COLO829 (cell line): ENCODE measurements at places on chromosomes 6 and 20.

GRCh38 chr6:29628419-29629281 lies 4.3 kb downstream of the GABBR1 start:
- peak; percentile 85 for DNase-seq

DNA sequence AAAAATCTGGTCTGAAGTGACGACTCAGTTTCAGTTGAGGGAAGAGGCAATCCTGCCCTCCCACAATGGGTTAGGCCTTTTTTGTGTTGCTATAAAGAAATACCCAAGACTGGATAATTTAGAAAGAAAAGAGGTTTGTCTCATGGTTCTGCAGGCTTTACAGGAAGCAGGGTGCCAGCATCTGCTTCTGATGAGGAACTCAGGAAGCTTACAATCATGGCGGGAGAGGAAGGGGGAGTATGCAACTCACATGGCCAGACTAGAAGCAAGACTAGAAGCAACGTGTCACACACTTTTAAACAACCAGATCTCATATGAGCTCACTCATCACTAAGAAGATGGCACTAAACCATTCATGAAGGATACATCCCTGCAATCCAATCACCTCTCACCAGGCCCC lies 529.3 kb downstream of the KIF16B start:
- no peak for DNase-seq

DNA sequence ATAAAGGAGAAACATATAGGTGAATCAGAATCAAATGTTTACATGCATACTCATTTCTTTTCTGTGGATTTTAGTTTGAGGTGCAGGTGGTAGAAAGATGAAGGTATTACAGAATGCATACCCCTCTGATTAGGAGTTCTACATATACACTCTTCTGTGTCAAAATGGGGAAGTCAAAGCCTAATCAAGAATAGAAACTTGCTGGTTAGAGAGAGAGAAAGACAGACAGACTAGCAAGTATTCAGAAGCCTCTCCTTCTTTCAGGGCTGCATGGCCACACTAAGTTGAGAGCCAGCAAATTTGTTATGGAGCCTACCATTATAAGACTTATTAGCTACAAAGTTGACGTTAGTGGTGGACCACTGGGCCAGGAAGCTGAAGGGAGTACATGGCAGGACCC lies 358.3 kb upstream of the EYS start:
- DNase-seq: no peak

DNA sequence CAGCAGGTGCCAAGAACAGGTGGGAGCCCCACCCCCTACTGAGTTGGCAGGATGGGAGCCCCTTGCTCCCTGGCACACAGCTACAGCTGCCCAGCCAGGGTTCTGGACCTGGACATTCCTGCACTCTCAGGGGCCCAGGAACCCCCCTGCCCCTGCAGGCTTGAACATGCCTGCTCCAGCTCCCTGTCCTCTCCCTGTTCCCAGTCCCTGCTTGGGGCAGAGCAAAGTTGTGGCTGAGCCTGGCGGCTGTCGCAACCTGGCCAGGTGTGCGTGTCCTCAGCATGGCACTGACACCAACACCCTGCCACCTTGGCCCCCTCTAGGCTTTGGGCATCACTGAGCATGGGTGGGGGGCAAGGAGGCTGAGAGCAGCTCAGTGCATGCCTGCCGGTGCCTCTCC lies 491.2 kb upstream of the NOX3 start:
- DNase-seq: no peak

DNA sequence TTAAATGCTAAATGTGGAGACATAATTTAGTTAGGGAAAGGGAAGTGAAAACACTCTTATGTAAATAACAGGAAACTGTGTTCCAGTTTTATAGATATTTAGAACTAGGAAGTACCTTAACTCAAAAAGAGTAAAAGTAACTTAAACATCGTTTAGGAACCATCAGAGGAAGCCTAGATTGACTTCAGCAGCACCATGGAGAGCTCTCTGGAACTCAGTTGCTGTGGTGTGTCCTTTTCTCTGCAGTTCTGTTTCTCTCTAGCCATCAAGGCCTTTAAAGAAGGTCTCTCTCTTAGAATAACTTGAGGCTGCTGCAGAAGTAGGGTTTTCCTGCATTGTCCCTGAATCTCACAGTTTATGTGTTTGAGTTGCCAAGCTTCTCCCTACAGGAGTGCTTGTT lies 26.9 kb downstream of the CLVS2 start:
- DNase-seq: no peak

GRCh38 chr6:61959196-61959595 lies 326.8 kb downstream of the KHDRBS2 start:
- no peak for DNase-seq

DNA sequence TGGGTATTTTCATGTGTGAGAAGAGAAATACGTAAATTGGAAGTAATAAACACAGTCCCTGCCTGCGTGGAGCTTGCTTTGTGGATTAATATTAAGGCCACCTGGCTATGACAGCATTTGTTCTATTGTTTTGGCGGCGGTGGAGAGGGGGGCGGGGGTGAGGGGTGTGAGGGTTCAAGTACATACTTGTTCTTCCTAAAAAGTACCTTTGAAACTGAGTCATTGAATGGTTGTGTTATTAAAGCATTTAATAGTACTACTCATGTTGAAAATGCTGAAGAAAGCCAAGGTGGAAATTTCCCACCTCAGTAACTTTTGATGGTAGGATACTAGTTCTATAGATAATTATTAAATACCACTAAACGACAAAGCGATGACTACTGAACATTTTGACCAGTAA lies 95.0 kb downstream of the FOXC1 start:
- DNase-seq: no peak

DNA sequence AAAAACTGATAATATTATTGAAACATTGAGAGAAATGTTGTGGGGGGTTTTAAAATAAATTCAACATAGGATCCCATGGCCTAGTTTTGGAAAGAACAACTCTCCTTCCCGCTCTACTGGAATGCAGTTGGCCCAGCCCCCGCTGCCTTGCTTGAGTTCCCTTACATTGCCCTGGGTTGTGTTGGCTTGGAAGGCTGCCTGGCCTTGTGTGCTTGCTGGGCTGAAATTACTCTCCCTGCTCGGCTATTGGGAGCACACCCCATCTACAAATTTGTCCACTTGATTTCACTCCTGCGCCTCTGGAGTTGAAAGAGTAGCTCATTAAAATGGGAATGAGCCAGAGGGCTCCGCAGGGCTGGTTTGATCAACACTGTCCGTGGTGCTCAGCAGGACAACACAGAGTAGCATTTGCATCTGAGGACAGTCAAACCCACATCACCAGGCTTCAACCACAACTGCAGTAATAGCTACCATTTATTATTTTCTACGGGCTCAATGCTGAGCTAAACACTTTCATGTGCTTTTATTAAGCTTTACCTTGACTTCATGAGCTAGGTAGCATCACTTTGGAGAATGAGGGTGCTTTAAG lies 35.2 kb downstream of the DOK5 start:
- no peak for DNase-seq

DNA sequence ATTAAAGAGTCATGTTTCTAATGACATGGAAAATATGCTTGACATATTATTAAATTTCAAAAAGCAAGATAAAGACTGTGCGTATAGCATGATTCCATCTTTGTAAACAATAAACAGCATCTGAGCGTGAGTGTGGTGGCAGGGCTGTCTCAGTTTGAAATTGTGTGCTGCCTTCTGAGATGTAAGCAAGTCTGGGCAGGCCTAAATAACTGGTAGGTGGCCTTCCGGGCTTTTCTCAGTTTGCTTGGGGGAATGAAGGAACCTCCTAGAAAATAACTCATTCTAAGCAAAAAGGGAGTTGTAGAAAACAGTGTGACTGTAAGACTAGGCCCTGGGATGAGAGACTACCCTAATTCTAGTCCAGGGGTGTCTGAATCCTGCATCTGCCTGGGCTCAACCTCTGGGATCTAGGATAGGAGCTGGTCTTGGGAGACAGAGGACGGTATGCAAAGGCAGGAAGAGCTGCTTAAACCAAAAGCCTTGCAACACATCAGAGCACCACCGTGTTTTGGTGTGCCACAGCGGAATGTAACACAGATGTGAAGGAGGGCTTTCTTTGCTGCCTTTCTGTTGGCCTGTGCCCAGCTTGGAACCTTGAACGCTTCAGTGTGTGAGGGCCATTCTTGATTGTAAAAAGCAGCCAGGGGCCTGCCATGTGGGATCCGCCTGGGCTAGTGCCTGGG lies 63.5 kb upstream of the L3MBTL3 start:
- DNase-seq: no peak

- no peak for DNase-seq
Observed at GRCh38 chr6:111559188-111560097, 46.2 kb downstream of the TRAF3IP2 start.

- DNase-seq: no peak
Observed at GRCh38 chr6:159609652-159610178, 83.3 kb downstream of the SOD2 start.

- no peak for DNase-seq
Observed at GRCh38 chr20:24935140-24935539, 13.9 kb upstream of the CST7 start.

DNA sequence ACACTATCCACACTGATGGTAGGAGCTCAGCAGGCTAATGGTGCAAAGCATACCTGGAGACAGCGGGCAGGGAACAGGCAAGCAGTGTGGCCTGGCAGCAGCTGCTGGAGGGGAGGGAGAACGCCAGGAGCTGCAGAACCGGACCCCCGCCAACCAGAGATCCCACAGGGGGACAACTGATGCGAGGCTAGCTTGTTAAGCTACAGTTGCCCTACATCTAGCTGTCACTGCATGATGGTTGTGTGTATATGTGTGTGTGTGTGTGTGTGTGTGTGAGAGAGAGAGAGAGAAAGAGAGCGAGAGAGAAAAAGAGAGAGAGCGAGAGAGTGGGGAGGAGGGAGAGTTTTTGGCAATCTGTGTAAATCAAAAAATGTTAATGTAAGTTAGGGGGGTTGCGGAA lies 69.7 kb upstream of the NHSL1 start:
- no peak for DNase-seq

DNA sequence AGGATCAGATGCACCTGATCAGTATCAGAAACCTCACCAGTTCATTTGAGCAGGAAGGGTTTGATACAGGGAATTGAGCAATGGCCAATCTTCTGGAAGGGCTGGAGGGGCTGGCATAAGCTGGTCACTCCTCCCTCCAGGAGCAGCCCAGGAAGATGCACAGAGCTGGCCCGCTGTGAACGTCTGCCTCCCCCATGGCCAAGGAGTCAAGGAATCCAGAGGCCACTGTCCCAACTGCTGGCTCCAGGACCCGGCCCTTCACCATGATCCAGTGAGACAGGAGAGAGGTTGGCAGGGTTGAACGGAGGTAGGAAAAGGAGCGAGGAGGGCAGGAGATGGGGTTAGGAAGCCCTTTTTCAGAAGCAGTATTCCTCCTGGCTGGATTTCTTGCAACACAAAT lies 113.9 kb upstream of the CST7 start:
- DNase-seq: no peak

- peak; percentile 47 for DNase-seq
Observed at GRCh38 chr20:46568570-46569129, 18.2 kb upstream of the OCSTAMP start.

DNA sequence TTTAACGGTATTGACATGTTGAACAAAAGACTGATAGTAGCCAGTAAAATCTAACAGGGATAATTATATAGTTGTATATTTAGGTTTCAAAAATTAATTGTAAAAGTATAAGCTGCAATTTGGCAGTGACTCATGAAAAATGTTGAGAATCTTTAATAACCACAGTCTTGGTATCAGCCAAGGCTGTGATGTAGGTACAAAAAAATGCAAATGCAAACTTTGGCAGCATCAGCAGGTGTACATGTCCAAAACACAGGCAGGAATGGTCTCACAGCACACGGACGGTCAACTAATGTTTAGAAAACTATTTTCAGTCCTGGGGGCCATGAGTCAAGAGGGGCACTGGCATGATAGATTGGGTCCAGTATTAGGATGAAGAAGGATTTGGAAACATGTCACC lies 58.5 kb upstream of the BEND3 start:
- no peak for DNase-seq

DNA sequence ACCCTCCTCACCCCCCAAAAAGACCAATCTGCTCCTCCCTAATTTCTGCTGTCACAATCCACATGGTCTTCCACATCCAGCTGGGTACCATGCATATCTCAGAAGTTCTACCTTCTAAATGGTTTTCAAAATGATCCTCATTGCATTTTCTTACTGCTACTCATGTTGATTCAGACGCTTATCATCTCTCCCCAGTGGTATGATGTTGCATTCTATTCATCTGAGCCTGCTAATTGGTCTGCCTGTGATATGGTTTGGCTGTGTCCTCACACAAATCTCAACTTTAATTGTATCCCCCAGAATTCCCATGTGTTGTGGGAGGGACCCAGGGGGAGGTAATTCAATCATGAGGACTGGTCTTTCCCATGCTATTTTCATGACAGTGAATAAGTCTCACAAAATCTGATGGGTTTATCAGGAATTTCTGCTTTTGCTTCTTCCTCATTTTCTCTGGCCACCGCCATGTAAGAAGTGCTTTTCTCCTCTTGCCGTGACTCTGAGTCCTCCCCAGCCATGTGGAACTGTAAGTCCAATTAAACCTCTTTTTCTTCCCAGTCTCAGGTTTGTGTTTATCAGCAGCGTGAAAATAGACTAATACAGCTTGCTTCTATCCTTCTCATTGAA lies 41.4 kb upstream of the CLIC5 start:
- no peak for DNase-seq

DNA sequence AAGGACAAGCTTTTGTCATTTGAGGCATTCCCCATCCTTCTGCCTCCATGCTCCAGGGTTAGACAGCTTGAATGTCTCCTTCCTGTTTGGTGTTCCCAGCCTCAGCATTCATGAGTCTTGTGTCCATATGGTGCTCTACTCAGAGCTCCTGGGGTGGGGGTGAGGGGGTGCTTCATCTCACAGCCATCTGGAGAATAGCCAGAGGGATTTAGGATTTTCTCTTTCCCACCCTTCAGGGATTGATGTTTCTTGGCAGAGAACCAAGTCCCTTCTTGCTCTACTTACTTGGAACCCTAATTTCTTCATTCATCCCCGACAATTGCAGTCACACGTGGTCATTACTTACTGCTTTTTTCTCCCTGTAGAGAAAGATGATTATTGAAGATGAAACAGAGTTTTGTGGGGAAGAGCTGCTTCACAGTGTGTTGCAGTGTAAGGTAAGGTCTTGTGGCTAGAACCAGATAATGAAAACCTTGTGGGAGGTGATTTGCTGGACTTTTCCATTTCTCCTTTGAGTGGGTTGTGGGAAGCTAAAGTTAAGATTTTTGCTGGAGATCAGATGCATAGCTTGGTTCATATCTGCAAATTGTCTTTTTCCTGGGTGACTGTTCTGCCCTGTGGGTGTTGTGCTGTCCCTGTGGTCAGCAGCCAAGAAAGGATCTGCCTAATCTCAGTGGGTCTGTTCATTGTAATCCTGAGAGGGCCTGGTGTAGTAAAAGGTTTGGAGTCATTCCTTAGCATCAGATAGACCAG lies 18.6 kb downstream of the CMTR1 start:
- DNase-seq: peak; percentile 23
